ENCODE measurements at places on chromosomes 1 and 21.

- DNase-seq = no peak
These were observed 10.0 kb upstream of the ARHGAP29 start for GRCh38 chr1:94247138-94248094.

GRCh38 chr1:164561472-164561871 lies 2.5 kb downstream of the PBX1 start:
- no peak for DNase-seq

GRCh38 chr1:184387476-184388318 lies 868 bp downstream of the C1orf21 start:
- peak; percentile 44 for DNase-seq

DNA sequence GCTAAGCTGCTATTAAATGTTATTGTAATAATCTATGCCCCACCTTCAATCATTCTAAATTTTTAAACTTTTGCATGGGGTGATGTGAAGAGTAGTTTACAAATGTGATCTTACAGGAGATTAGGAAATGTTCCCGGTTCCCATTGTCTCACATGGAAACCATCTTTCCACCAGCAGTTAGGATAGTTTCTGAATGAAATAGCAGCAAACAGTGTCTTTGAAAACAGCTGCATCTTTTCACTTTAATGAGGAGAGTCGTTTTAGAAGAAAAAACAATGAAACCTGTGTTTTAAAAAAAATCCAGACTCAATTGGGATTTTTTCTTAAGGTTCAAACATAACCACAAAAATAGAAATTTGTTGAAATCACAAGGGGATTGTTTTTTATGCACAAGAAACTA lies 134.2 kb downstream of the TLR5 start:
- DNase-seq = no peak

GRCh38 chr1:119943216-119943615 lies 46.9 kb upstream of the ADAM30 start:
- no peak for DNase-seq

DNA sequence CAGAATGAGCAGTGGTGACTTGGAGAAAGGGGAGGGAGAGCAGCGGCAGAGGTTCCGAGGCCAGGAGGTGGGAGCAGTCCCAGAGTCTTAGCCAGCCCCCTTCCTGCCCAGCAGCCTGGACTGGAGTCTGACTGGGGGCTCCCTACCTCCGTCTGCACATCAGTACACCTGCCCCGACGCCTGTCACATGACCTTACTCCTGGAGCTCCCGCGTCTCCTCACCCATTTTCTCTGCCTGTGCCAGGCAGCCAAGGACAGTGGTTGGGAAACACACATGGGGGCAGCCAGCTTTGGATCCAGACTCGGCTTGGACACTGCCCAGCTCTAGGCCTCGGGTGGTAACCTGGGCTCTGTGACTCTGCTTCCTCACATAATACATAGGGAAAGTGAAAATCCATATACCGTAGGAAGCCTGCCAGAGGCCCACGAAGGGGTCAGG lies 16.9 kb downstream of the ACTRT2 start:
- no peak for DNase-seq

DNA sequence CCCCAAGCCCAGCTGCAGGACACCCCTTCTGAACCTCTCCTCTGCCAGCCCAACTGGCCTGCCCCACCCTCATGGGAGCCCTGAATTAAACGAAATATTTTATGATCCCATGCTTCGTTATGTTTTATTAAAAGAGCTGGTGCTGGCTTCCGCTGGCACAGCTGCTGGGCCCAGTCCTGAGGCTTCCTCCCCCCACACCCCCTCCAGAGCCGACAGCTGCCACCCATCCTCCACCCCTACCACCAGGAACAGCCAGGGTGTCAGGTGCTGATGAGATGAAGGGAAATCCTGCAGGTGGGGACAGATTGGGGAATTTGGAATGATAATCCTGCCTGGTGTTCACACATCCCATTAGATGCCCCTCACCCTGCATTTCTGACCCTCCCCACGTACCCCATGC lies 19.0 kb downstream of the IGSF21 start:
- no peak for DNase-seq
